SJSA1 (cell line): ENCODE measurements at places on chromosomes 2 and 18. TPM values are rescaled to one million over a fixed set of nuclear protein-coding genes. Genes with fewer than 3 reads are reported as not detected.

The LYPD1 gene
- 75.9 and 91.4 TPM in 2 replicates for total RNA-seq

The FEV gene
- not detected in 2 replicates for total RNA-seq

The NYAP2 gene
- not detected in 2 replicates for total RNA-seq

The TXNDC2 gene
- total RNA-seq: 0.05 TPM in 1 of 2 replicates, not detected in the other

The STK36 gene
- 7.9 and 8.5 TPM in 2 replicates for total RNA-seq

The HAAO gene
- not detected in 2 replicates for total RNA-seq

The GPATCH11 gene
- 15.5 and 24.2 TPM in 2 replicates for total RNA-seq

DNA sequence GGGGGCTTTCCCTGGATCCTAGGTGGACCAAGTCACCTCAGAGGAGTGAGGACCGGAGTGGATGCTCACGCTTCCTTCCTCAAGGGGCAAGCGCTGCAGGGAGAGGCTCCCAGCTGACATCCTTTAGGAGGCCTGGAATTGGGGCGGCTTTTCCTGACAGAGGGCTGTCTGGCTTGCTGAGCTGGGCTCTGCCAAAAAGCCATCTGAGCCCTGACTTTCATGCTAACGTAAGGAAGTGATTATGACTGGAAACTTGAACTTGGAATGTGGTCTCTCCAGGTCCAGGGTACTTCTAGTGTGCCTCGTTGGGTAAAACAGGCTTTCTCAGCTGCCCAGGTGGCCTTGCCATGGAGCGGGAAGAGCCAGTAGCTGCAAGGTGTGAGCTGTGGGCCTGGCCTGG, 268.3 kb upstream of the SPRED2 start:
- no peak for DNase-seq

- no peak for DNase-seq
Observed at GRCh38 chr2:165193178-165193777, 10.6 kb downstream of the SCN3A start.

DNA sequence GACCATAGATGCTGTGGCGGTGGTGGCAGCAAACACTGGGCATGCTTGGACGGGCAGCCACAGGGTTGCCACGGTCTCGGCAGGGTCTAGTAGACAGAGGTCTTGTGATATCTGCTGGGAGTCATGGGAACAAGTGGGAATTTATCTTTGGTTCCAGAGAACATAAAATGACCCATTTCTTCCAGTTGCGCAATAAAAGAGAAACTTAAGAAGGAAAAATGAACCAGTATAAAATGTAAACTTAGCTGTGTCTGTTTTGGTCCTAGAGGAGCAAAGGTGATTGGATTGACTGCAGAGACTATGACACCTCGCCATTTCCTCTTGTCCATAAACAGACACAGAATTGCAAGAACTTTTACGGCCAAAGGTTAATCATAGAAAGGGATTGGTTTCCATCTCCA, 132.6 kb upstream of the RBBP8 start:
- no peak for DNase-seq

DNA sequence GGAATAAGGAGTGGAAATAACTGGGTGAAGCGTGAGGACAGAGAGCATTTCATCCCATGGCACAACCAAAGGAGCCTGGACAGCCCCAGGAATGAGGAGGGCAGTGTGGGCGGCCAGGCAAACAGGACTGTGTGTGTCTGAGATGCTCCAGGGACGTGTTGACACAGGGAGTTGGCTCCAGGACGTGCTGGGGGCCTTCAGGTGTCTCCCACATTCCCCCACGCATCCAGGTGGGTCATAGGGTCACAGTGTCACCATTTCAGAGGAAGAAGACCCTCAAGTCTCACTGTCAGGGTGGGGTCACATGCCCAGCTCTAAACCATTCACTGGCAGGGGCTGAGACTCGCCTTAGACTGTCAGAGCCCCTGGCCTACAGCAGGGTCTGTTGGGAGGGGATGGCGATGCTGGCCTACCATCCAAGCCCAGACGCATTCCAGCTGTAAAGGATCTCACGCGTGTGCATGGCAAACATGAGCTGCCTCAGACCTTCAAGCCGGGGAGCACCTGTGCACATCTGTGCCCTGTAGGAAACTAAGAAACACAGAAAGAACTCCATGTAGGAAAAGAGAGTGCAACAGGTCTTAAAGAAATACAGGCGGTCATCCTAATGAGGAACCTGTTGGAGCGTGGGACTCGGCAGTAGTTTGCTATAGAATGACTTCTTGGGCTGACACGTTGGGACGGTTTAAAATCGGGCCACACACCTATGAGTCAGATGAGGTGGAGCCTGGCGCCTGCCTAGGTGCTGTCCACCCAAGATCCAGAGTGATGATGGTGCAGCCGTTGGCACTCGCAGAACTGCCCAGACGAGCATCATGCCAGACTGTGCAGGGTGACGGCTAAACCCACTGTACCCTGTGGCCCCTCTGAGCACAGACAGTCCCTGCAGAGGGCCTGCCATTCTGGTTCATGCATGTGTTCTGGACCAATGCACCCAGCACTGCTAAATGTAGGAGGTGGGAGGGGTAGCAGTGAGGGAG, 17.3 kb downstream of the PARD6G start:
- DNase-seq: no peak

DNA sequence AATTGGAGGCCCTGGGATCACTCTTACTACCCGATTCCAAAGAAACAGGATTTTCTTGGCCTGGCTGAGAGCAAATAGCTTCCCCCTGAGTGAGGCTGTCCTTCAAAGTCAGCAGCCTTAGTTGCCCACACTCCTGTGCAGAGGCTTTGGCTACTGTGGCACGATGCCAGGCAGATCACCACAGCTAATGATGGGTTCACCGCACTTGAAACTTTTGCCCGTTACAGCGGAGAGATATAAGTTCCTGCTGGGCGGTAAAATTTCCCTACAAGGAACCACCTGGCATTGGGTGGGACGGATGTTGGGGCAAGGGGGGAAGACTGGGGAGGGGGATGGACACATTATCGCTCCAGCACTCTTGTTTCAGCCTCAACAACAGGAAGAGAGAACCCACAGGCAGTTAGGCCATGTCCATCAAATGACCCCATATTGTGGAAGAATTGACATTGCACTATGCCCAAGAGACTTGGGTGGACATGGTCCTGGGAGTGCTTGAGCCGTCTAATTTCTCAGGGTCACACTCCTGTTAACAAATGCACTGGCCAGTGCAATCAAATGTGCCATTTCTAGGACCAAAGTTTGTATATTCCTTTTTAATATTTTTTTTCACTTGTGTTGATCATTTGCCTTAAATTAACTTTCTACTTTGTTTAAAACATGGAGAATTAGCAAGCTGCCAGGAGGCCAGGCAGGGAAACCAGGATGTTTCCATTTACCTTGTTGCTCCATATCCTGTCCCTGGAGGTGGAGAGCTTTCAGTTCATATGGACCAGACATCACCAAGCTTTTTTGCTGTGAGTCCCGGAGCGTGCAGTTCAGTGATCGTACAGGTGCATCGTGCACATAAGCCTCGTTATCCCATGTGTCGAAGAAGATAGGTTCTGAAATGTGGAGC, 4.4 kb downstream of the IL1B start:
- DNase-seq: no peak

DNA sequence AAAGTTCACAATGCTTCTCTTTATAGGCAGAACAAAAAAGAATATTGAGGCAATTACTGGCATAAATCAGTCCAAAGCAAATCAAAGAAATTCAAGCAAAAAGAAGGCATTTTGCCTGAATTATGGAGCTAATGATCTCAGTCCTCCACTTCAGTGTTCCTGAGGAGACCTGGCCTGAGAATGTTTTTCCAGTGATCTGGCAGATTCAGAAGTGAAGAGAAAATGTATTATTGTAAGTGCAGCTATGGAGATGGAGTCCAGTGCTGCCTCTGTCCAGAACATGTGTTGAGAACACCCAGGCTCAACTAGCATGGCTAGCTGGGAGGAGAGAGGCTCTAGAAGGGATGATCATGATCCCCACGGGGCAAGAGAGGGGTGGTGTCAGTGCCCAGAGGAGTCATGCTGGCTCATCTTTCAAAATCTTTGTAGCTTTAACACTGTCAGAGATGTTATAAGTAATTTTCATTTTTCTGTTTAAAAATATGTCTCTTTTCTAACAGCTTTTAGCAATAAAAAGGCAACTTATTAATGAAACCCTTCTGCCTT, 367.0 kb upstream of the RAB12 start:
- DNase-seq: no peak

GRCh38 chr2:19797871-19798270, 103.9 kb downstream of the TTC32 start:
- DNase-seq: no peak

- no peak for DNase-seq
Observed at GRCh38 chr2:199902486-199903110, 8.5 kb upstream of the C2orf69 start.

- DNase-seq: no peak
Observed at GRCh38 chr2:222776792-222777191, 84.0 kb upstream of the ACSL3 start.

DNA sequence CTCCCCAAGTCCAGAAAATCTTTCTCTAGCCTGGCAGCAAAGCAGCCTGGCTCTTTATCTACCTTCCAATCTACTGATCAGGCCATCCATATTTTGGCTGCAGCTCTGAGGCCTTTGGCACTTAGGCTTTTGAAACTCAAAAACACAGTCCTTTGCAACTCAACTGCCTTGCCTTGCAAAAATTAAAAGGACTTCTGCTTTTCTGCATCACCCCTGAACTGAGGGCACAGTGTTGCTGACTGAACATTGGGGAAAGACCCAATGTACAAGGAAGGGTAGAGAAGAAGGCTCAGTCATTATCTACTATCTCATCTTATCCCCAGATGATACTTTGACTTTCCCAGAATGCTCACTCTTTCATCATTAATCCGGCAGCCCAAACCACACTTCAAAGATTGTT, 625.5 kb downstream of the ARHGAP15 start:
- DNase-seq: no peak

DNA sequence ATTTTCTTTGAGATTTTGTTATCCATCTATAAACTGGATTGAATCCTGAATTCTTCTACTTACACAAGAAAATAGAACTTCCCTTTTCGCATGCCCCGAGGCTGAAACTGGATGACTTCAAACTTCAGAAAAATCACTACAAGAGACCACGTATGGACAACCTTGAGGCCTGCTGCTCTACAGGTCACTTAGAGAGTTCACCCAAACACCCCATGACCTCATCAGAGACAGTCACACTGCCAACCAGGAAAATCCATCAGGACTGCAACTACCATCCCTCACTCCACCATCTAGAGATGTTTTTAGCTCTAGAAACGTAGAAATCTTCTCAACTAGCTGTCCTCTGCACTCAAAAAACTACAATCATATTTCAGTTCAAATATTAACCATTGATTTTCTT, 18.6 kb upstream of the GPC1 start:
- DNase-seq: no peak

- DNase-seq: no peak
Observed at GRCh38 chr2:204706939-204707338, 161.7 kb downstream of the PARD3B start.

GRCh38 chr2:100320547-100321178, 1.6 kb downstream of the LONRF2 start:
- no peak for DNase-seq

DNA sequence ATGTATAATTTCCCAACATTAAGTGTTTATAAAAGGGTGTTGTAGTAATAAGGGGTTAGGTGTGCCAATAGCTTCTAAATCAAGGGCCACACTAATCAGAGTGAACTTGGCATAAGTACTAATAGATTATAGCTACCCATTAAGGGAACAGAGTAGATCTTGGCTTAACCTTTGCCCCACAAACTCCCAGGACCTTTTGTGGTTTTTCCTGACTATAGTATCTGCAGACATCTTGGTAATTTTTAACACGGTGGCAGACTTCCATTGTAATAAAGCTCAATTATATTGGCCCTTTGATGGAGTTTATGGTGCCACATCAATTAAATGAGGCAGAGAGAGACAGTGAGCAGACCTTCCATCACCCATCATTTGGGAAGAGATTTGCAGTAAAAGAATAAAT, 358.5 kb upstream of the HNRNPA3 start:
- DNase-seq: no peak

DNA sequence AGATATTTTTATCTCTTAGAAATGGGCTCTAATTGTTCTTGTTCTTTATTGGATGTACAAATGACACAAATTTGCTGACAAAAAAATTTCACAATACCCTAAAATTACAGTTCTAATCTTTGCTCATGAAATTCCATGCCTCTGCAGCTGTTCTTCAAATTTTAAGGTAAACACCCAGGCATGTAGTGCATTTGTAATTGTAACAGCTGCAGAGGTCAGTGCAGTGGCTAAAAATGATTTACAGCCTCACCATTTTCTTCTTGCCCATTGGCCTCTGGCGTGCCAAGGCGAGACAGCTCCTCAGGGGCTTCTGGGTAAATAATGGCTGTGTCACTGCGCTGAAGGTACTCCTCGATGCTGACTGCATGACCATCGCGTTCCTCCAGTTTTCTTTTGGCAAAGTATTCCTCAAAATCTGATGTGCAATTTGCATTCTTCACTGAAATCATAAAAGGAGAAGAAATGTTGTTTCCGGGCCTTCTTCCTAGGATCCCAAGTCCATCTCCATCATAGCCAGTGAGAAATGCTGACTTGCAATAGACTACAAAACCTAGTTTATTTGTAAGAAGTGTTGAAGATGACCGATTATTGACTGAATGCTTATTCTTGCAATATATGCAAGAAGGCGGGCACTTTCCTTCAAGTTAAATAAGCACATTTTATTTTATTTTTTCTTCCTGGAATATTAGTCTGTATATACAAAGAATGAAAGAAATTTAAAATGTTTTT, 115.2 kb downstream of the ZEB2 start:
- DNase-seq: no peak

DNA sequence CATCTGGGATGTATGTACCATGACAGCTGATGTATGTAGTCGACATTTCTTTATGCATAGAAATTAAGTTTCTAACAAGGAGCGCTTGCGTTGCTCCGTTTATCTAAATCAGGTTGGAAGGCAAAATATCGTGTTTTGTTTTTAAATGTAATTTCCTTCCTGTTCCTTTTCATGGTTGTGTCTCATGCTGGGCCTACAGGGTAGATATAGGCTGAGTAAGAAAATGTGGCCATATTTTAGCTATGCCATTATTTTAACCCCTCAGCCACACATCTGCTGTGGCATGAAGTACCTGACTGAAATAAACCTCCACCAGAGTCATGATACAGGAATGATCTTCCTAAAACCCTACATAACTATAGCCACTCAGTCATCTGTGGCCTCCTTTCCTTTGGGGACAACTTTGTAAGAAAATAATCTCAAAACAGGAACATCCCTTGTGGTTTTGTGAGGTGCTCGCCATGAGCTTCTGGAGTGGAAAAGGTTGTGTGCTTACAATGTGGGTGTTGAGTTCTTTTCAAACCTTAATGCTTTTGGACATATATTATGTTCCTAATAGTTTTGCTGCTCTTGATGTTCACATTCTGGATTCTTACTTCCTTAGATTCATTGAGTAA, 214.3 kb downstream of the FAM210A start:
- DNase-seq: no peak

GRCh38 chr2:164621764-164622105, 453 bp upstream of the GRB14 start:
- no peak for DNase-seq

DNA sequence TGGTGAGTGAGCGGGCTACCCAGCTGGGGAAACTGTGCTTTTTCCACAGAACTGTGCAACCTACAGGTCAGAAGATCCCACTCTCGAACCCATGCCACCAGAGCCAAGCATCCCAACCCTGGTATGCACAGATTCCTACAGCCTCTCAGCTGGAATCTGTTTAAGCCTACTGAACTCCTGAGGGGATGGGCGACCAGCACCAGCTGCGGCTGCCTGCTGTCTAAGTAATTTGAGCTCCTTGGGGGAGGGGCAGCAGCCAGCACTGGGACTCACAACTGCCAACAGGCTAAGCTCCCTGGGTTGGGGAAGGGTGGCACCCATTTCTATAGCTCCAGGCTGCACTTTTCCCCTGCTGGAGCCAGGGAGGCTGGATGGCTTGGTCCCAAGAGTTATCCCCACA, 11.8 kb downstream of the CYP27C1 start:
- no peak for DNase-seq

GRCh38 chr2:201883606-201884369, 77.5 kb downstream of the CDK15 start:
- no peak for DNase-seq
